ENCODE measurements at places on chromosomes 12 and 14.

- DNase-seq = no peak
Observed at GRCh38 chr12:92844151-92844763, 84.8 kb downstream of the EEA1 start.

DNA sequence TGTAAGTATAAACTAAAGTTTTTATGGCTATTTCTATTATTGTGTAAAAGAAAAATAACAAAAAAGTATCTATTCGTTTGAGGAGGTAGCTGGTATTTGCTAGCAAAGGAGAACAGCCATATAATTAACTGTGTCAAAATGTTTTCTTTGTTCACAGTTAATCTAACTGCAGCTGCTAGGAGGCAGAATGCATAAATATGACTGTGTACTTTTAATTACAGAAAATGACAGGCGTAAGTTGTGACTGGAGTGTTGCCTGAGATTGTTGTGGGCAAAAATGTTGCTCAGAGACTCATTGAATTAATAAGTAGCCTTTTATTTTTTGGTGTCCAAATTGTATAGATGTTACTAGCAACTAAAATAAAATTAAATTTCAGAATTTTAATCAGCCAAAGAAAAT, 33.5 kb downstream of the PTPRO start:
- no peak for DNase-seq

DNA sequence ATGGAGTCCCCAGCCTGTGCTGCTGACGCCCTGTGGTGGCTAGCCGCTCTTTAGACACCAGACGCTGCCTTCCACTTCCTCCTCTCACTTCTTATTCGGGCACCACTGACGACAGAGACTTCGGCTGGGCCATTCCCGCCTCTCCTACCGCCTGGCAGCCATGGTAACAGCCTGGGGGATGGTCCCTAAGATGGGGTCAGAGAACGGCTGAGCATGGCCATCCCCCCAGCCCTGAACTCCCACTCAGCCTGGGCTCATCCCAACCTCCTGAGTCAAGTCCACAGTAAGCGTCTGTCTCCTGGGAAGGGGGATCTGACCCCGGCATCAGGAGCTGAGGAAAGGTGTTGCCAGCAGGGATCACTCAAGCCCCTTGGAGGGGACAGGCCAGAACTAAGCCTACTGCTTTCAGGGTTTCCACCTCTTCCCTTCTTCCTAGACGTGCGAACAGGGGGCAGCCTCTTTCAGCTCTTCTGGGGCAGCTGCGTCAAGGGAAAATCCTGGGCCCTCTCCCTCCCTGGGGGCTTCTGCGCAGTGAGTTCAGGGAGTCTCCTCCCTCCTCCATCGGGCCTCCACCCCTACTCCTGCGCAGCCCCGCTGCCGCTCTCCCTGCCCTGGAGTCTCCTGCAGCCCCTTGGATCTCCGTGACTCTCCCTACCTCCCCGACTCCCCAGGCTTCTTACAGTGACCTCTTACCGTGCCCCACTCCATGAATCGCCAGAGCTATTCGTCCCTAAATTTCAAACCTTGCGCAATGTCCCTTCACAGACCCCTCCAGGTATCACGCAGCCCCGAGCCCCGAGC, 643 bp upstream of the TAMALIN start:
- no peak for DNase-seq

- DNase-seq = no peak
Observed at GRCh38 chr12:52759218-52759617, 17.9 kb downstream of the KRT76 start.

GRCh38 chr12:116113398-116114130, 163.9 kb downstream of the MED13L start:
- no peak for DNase-seq

- no peak for DNase-seq
Observed at GRCh38 chr14:65373671-65374039, 38.9 kb upstream of the FUT8 start.

DNA sequence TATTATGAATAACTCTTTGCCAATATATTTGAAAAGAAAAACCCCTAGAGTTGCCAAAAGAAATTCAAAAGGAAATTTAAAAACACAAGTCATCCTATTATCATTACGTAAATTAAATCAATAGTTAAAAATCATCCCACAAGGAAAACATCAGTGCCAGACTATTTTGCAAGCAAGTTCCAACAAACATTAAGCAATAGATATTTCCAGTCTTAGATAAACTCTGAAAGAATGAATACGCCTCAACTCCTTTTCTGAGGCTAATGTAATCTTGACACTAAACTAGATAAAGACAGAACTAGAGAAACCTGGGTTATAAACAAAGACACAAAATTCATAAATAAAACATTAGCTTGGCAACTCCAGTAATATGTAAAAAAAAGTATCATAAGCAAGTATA, 245.9 kb downstream of the FOXN3 start:
- no peak for DNase-seq

DNA sequence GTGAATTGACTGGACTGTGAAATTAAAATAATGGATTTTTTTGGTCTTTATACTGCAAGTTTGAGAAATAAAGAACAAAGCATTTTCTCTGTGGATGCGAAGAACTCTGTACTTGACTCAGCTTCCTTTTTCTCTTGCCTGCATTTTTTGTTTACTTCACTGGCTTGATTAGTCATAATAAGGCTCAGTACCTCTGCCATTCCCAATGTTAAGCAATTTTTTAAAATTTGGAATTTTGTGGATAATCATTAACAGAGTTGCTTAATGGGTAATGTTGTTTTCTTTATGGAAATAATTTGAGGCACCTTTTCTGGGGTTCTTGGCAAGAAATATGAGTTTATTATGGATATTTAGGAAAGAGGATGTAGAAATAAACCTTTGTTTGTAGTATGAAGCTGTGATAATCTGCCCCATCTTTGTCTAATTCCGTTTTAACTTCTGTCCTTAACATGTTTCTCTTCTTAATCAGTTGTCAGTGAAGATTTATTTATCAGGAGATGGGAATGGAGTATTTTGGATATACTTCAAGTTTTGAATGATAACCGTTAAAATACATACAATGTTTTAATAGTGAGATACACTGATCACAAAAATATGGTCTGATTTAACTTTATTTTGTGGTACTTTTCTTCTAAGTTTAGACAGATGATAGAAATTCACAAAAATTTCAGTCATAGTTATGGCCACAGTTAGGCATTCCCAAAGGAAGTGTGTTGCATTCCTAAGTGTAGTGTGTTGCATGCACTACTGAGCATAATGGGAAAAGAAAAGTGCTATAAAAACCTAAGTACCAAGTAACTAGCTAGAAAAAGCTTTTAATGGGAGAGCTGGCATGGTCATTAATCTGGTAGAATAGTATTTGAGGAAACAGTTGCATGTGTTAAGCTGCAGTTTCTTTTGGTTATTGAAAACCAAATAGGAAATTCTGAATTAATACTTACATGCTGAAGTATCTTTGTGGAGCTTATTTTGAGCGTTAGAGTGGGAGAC, 27.7 kb downstream of the WNK1 start:
- no peak for DNase-seq

DNA sequence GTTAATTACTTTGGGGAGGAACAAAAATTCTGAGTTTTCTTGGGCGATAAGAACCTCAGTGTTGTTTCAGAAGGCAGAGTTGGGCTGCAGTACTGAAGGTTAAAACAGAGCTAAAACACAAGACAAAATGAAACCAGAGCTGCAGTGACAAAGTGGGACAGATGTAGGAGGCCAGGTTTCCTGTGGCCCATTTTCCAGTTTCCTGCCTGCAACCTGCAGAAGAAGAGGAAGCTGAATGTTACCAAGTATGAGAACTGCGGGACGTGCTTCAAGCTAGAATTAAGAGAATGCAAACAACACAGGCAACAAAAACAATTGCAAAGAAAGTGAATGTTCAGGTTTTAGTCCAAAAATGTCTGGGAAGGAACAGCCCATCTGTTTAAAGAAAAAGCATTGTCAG, 17.8 kb downstream of the ELK3 start:
- DNase-seq = no peak

- DNase-seq = no peak
Observed at GRCh38 chr14:99727096-99727870, 43.2 kb downstream of the CYP46A1 start.

Measured in left renal pelvis (tissue), 4 donors.